ENCODE measurements at places on chromosomes 2 and 18.

DNA sequence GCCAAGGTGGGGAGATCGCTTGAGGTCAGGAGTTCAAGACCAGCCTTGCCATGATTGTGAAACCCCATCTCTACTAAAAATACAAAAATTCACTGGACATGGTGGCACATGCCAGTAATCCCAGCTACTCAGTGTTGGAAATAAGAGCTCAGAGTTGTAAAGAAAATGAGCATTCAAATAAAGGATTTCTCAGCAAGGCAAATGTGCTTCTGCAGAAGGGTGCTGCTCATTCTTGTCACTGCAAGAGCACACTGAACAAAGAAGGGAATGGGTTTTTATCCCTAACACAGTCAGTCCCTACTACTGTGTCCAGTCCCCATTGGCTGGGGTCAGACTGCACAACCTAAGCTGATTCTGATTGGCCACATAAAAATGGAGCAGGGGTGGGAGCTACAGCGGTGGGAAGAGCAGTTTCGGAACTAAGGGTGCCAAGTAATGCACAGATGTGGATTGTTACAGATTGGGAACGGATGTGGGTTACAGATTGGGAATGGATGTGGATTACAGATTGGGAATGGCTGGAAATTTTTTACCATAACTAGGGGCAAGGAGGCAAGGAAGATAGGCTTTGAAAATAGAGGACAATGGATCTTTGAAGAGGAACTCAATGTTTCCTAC lies 31.1 kb upstream of the TRAPPC8 start:
- DNase-seq = no peak

- DNase-seq = no peak
These were observed 566.0 kb downstream of the STK39 start for GRCh38 chr2:167681234-167682015.

- no peak for DNase-seq
These were observed 128.4 kb downstream of the ASXL3 start for GRCh38 chr18:33706391-33706790.

DNA sequence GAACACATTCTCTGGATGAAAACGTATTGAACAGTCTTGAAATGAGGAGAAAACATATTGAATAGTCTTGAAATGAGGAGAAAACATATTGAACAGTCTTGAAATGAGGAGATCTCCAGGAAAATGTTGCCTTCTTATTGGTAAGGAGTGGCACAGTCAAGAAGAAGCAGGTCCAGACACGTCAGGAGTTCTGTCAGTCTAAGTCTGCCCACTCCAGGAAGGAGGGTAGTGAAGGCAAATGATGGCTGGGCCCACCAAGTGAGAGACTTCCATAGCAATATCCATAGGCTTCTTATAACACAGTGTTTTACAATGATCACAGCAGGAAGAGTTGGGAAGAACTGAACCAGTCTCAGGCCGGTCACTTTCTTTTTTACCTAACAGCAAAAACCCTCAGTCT lies 316.2 kb downstream of the ETAA1 start:
- no peak for DNase-seq

DNA sequence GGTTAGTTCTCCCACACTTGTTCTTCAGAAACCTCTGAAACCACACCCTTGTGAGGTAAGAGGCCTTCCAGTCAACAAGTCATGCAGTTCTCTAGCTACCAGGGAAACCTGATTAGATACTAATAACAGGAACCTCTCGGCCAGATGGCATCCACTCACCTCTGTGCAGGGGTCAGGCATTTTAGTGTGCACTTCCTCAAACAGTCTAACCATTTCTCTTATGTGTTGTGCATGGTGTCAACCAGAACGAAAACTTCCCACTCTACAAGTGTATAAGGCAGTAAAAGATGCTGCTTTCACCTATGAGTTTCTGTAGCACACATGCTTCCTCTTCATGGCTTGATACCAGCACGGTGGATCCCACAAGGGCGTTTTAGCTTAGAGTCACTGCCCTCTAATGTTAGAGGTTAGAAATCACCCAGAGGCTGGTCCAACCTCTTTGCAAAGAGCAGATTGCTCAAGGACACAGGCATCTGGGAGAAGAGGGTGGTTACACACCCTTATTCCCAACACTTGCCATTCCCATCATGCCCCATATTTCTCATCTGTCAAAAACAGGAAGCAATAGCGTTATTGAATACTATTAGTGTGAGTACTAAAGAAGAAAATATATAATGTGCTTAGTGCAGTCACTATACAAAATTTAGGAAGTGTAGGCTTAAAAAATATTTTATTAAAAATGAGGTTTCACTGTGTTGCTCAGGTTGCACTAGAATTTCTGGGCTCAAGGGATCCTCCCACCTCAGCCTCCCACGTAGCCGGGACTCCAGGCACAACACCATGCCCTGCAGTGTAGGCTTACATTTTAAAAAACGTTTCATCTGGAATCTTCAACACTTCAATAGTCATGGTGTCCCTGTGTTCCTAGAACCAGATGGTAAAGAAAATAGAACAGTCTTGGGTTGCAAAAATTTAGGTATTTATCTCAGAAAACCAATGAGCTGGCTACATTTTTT lies 34.5 kb upstream of the RAB31 start:
- DNase-seq = peak; percentile 20

GRCh38 chr2:239811111-239811781 lies 213.9 kb downstream of the NDUFA10 start:
- no peak for DNase-seq

- DNase-seq = no peak
These were observed 154.5 kb downstream of the RPIA start for GRCh38 chr2:88845772-88846661.

- DNase-seq = no peak
These were observed 102.0 kb downstream of the RIT2 start for GRCh38 chr18:43013486-43013885.

DNA sequence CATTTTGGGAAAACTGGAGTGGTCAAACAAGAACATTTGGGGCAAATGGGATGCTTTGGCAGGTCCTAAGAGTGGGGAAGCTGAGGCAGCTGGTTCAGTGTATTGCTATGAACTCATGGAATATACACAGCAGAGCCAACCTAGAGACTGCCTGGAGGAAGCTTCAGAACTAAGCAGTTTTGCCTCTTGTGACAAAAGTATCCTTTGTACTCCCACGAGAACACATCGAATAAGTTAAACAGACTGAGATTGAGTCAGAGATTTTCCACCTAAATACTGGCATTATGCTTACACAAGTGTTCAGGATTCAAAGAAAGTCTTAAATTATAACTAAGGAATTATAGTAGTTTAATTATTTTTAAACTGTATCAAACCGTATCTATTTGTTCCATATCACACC lies 5.2 kb upstream of the ARMC9 start:
- no peak for DNase-seq

DNA sequence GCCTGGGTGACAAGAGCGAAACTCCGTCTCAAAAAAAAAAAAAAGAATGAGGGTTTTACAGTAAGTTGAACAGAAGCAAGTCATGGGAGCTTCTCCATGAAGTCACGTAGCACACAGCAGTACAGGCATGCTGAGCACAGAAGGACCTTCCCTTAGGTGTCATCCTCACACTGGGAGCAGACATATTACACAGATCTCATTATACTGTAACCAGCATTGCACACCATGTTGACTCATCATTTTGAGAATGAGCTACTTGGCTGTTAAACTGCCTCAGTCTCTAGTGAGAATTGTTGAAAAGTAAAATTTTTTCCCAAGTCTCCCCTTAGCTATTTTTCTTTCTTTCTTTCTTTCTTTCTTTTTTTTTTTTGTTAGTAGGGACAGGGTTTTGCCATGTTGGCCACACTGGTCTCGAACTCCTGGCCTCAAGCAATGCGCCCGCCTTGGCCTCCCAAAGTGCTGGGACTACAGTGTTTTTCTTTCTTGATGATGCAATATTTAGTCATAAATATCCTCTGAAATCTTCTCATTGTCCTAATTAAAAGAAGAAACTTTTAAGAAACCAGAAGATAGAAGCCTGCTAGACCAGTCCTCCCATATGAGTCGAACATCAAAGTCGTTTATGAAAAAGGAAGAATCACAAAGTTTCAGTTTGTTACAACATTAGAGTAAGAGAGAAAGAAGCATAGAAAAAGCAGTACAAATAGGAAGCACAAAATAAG lies 37.9 kb upstream of the PPP1CB start:
- DNase-seq = no peak

GRCh38 chr18:79336556-79337142 lies 59.1 kb upstream of the NFATC1 start:
- no peak for DNase-seq

DNA sequence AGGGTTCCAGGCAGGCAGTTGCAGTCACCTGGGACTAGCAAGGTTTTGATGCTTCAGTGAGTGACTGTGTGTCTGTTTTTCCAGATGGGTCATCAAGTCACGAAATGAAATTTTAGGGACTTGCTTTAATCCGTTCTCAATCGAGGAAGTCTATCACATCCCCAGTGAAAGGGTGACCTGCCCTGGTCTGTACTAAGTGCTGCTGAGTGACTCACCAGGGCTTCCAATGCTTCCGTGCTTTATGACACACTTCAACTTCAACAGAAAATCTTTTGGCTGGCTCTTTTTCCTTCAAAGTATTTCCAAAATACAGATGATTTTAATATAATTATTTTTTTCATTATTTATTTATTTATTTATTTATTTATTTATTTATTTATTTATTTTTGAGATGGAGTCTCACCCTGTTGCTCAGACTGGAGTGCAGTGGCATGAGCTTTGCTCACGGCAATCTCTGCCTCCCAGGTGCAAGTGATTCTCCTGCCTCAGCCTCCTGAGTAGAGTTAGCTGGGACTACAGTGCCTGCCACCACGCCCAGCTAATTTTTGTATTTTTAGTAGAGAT lies 18.4 kb downstream of the TFCP2L1 start:
- no peak for DNase-seq

- DNase-seq = no peak
These were observed 1.1 kb downstream of the CYBRD1 start for GRCh38 chr2:171523088-171524017.

DNA sequence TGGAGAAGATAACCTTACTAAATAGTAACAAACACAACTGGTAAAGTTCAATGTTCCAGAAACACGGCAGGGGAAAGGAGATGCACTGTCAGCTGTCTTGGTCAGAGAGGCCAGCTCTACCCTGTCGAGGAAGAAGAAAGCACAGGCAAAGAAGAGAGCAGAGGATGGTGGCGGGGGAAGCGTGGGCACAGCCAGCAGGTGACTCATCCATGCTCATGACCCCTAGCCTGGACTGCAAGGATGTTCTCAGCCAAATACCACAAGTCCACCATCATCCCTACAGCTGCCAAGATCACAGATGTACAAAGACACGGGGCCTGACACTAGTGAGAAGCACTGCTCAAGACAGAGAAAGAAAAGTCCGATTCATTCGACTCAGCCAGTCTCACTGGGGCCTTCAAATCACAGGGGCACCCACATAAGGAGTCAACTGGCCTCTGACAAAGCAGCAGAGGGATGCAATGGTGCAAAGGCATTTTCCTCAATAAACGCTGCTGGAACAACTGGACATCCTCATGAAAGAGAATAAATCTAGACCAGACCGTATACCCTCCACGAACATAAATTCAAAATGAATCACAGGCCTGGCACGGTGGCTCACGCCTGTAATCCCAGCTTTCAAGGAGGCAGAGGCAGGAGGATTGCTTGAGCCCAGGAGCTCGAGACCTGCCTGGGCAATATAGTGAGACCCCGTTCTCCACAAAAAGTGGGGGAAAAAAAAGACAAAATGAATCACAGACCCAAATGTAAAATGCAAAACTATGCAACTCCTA lies 5.6 kb downstream of the DTYMK start:
- no peak for DNase-seq

- peak; percentile 36 for DNase-seq
These were observed 58.9 kb upstream of the THUMPD2 start for GRCh38 chr2:39837856-39838453.

DNA sequence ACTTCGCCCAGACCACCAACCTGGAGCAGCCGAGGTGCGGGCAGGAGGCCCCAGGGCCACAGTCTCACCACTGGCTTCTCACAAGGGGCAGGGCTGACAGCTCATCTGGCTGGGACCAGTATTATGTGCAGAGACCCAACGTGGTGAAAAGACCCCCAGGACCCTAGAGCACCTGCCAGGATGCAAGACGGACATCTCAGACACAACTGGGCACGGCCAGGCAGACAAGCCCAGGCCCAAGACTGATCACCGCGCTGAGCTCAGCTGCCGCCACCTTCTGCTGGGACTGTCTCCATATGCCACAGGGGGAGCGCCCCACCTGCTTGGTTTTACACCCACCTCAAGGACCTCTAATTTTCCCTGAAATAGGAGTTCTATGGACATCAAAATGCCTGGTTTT lies 23.2 kb downstream of the HDAC4 start:
- DNase-seq = no peak

DNA sequence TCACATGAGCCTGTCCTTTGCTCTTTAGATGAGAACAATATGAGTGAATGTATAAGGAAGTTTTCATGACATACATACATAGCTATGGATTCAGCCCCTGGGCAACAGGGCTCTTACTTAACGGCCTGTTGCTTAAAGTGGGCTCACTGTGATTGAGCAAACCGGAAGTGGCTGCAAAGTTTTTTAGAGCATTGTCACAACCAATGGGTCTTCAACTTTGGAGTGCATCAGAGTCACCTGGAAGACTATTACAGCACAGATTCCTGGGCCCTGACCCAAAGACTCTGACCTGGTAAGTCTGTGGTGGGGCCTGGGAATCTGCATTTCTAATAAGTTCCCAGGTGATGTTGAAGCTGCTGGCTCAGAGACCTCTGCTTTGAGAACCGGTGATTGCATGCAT lies 106.3 kb upstream of the SEC11C start:
- DNase-seq = no peak

DNA sequence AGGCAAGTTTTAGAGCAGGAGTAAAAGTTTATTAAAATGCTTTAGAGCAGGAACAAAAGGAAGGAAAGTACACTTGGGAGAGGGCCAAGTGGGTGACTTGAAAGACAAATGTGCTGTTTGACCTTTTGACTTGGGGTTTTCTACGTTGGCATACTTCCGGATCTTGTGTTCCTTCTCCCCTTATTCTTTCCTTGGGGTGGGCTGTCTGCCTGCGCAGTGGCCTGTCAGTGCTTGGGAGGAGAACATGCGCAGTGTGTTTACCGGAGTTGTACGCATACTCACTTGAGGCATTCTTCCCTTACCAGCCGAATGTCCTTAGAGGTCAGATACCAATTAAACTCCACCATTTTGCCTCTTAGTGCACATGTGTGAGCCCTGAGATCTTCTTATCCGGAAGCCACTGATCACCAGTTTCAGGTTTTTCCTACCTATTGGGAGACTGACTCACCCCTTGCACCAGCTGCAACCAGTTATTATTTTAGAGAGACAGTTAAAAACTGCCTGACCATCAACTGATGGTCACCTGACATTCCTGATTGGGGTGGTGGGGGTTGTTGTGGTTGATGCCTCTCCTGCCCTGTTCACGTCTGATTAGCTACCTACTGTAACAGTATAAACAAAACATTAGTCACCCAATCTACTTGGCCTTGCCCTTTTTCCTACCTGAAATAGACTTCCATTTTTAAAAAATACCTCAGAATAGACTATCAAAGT lies 67.5 kb downstream of the NYAP2 start:
- no peak for DNase-seq

GRCh38 chr18:72261590-72261989 lies 282.6 kb downstream of the CBLN2 start:
- DNase-seq = no peak

GRCh38 chr2:45397292-45397691 lies 213.8 kb downstream of the SRBD1 start:
- DNase-seq = no peak

Measured in NT2/D1 (cell line).